ENCODE measurements at places on chromosomes 12 and 14.
A peak's percentile ranks its signal among the peaks of the same experiment; 100 is the strongest.

DNA sequence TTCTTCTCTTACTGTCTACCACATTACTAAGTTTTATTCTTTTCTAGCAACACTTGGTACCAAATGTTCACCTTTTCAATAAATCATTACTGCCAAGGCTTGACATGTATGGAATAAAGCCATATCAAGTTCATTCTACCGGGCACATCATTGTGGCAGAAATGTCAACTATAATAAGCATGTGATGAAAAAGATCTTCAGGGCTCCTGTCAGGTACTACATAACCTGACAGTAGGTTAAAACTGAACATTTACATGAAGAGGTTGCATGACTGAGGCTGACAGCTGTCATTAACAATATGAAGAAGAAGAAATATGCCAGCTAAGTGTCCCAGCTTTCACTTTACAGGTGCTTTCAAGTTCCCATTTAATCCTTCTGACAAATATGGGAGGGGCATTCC, 178.9 kb downstream of the KCNH5 start:
- DNase-seq, result no peak

- DNase-seq, result no peak
Observed at GRCh38 chr12:113587720-113588119, 116.0 kb upstream of the LHX5 start.

GRCh38 chr12:132367071-132367851, 37.9 kb upstream of the GALNT9 start:
- no peak for DNase-seq

DNA sequence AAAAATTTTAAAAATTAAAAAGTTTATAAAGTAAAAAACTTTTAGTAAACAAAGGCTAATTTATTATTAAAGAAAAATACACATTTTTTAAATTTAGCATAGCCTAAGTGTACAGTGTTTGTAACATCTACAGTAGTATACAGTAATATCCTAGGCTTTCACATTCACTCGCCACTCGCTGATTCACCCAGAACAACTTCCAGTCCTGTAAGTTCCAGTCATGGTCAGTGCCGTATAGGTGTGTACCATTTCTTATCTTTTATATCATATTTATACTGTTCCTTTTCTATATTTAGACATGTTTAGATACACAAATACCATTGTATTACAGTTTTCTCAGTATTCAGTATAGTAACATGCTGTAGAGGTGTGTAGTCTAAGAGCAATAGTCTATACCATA, 28.9 kb downstream of the HEATR5A start:
- no peak for DNase-seq

- DNase-seq, result no peak
Observed at GRCh38 chr12:52631264-52631663, 12.9 kb upstream of the KRT73 start.

- DNase-seq, result no peak
Observed at GRCh38 chr12:105100207-105100985, 7.1 kb upstream of the WASHC4 start.

GRCh38 chr12:79006306-79006705, 141.7 kb downstream of the SYT1 start:
- DNase-seq, result no peak

DNA sequence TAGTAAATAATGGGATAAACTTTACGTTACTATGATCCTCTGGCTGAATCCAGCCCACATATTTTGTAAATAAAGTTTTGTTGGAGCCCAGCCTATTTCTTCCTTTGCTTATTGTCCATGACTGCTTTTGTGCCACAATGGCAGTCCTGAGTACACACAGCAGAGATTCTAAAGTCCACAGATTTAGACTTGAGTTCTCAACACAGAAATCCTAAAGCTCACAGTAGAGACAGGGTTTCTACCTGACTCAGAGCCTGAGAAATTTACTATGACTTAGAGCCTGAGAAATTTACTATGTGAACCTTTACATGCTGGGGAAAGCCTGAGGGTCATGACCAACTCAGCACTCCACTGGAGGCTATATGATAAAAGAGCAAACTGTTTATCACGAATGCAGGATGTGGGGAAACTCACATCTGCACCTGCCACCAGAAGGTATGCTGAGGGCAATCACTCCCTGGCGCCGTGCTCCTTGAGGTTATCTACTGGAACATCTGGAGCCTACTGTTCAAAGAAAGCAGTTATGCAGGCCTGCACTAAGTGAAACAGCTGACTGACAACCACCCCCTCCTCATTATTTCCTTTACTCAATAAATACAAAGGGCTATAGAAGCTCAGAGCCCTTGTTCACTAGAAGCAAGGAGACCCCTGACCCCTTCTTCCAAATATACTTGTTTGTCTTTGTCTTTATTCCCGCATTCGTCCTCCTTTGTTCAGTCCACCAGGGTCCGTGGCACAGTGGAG, 52.6 kb upstream of the BICD1 start:
- DNase-seq, result no peak

- DNase-seq, result no peak
Observed at GRCh38 chr12:54156578-54156977, 32.2 kb downstream of the SMUG1 start.

GRCh38 chr12:12334367-12335040, 15.5 kb downstream of the MANSC1 start:
- DNase-seq, result peak; percentile 65

- no peak for DNase-seq
Observed at GRCh38 chr12:98830657-98831056, 185.6 kb downstream of the APAF1 start.

GRCh38 chr14:101077481-101078074, 174.1 kb upstream of the RTL1 start:
- DNase-seq, result no peak

GRCh38 chr14:54000341-54000811, 43.8 kb upstream of the BMP4 start:
- no peak for DNase-seq

DNA sequence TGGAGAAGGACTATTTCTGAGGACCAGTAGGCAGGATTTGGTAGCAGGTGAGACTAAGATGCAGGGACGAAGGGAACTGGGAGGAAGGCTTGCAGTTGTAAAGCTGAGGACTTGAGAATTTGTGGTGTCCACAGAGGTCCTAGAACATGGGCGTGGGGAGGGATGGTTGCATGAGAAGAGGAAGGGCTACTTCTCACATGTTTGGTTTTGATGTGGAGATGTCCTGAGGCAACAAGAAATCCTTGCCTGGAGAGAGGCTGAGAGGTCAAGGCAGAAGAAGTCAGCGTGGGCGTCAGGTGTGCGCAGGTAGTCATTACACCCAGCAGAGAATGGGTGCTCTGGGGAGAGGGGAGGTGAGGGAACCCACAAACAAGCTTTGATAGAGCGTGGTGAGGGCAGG, 5.7 kb upstream of the RABGGTA start:
- no peak for DNase-seq

DNA sequence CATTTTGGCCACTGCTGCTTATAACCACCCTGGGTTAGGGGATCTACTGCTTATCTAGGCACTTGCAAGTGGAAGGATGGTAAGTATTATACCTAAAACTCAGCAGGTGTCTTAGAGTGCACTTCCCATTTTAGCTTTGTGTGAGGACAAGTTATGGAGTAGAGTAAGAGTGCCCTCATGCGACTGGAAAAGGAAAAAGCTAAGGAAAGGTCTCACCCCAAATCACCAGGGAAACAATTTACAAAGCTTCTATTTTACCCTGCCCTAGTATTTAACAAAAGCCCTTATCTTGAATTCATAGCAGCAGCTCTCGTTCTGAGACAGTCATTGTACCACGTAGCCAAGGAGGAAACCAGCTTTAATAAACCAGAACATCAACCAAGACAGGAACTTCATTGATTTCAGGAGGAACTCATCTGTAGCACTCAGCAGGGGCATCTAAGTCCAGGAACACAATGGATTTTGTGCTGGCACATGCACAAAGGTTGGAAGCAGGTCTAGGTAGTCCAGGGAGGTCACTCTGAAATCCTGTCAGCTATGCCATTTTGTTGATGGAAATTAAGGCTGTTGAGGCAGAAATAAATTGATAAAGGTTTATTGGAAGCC, 2.9 kb downstream of the RDH12 start:
- peak; percentile 19 for DNase-seq

GRCh38 chr14:24132061-24132685, 1.7 kb downstream of the FITM1 start:
- DNase-seq, result no peak

DNA sequence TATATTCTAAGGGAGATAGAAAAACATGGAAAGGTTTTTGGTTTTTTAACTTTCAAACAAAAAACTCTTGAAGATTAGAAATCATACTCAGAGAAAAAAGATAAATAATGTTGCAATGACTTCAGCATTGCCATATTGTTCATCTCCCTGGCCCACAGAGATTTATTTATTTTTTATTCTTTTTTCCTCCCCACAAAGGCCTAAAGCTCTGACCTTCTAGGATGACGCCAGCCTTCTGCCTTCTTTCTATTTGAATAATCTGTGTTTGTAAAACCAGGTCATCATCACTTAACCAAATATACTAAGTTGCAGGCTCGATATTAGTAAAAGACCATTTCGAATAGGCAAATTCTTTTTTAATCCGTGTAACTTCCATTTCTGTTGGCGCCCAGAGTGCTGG, 4.4 kb upstream of the DCP1B start:
- no peak for DNase-seq

- peak; percentile 66 for DNase-seq
Observed at GRCh38 chr12:75977952-75978671, 53.5 kb downstream of the PHLDA1 start.

DNA sequence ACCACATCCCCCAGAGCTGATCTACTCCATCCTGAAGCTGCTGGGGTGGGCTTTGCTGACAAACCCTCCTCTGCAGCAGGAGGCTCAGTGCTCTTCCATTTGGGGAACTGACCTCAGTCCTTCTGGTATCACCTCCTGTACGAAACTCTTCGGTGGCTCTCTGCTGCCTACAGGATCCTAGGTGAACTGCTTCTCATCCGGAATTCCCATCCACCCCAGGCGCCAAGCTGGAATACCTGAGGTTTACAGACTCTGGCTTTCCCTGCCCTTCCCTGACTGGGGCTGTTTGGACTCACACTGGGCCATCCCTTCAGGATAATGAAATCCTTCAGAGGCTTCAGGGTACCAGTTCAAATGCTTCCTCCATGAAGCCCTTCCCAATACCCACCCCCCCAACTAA, 26.2 kb downstream of the GCN1 start:
- no peak for DNase-seq

DNA sequence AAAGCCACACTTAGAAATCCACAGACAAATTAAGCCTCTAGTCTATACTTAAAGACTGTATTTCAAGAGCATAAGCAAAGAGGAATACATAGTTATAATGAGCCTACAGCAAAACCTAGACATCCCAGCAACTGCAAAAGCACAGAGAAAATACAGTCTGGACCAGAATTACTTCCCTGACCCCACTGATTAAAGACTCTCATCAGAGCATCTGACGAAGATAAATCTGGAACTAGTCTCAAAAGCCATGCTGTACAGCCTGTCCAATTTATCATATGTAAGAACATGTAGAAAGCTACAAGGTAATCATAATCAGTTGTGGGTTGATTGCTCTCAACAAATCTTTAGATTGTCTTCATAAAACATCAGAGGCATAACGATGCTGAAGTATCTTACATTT, 285.1 kb upstream of the CAND1 start:
- DNase-seq, result no peak

DNA sequence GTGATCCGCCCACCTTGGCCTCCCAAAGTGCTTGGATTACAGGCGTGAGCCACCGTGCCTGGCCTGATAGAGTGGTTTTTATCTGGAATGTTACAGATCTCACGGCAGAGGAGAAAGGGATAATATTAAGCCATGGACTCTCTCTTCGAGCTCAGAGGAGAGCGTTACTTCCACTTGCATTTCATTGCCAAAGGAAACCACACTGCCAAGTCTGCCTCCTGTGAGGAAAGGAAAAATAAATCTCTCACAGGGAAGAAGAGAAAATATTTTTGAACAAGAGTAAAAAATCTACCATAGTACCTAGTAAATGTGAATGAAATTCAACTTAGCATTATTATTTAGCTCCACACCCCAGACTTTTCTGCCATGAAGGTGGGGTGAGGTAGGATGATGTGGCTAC, 319.2 kb upstream of the PRICKLE1 start:
- DNase-seq, result no peak

DNA sequence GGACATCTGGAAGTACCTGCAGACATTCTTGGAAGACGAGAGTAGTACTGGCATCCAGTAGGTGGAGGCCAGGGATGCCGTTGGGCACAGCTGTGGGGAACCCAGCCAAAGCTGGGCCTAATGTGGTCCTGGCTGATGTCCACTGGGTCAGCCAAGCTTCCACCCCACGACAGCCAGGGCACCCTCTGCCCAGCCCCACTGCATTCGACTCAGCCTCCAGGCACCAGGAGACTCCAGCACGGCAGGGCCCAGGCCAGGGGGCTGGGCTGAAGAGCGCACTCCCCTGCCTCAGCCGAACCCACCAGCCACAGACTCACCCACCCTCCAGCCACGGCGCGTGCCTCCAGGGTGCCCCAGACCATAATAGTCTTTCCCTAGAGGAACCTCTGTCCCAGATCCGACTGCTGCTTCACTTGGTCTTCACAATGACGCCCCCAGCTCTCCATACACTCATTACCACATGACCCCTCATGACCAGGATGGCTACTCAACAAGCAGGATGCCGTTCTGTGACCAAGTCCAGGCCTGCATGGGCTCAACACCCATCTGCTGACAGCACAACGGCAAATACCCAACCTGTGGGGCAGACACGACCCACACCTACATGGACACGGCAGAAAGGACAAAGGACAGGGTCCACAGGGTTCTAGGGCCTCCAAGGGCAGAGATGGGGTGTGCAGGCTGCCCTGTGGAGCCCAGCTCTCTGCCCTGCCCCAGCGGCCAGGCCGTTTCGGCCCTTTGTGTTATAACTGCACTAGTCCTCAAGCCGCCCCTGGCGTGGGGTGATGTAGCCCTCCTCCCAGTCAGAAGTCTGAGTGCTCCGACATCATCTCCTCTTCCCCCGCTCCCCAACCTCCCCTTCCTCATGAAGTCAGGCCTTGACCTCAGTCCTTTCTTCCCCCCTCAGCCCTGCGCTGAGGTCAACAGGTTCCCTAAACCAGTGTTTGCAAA, 22.8 kb downstream of the ITPK1 start:
- no peak for DNase-seq

GRCh38 chr14:76196980-76197695, 45.4 kb downstream of the GPATCH2L start:
- DNase-seq, result no peak

- DNase-seq, result no peak
Observed at GRCh38 chr14:20179880-20180279, 10.8 kb upstream of the OR11G2 start.

DNA sequence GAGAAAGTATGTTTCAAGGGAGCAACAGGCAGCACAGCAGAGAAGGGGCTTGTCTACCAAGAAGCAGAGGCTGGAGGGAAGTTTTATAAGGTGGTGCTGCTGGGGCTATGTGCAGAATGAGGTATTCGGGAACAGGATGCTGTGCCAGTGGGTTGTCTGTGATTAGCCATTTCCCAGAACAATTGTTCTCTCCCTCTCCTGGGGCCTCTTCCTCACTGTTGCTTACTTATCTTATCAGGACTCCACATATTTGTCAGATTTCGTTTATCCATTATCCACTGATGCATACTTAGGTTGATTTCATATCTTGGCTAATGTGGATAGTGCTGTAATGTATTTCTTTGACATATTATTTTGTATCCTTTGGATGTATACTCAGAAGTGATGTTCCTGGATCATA, 195.1 kb upstream of the RTL1 start:
- DNase-seq, result no peak

- DNase-seq, result peak; percentile 11
Observed at GRCh38 chr12:109741286-109741969, 27.8 kb downstream of the FAM222A start.

- DNase-seq, result no peak
Observed at GRCh38 chr12:1213205-1213604, 222.2 kb downstream of the ERC1 start.
